ENCODE measurements at places on chromosomes 7 and 10.

- DNase-seq, result no peak
These were observed 573.4 kb upstream of the C7orf33 start for GRCh38 chr7:148017126-148017525.

- no peak for DNase-seq
These were observed 21.6 kb downstream of the CREB3L2 start for GRCh38 chr7:137980308-137980707.

DNA sequence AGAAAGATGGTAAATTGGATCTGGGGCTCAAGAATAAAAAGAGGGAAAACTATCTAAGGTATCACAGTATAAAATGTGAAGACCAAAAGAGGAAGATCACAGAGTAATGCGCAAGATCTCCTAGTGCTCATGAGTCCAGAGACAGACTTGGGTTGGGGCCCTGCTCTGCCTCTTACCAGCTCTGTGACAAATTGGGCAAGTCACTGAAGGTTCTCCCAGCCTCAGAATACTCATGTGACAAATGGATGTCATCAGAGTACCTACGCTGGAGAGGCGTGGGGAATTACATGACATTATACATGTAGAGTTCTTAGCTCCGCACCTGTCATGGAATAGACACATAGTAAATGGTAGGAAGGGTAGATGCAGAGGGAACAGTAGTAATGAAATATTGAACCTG lies 124.4 kb downstream of the DOCK4 start:
- DNase-seq, result no peak

DNA sequence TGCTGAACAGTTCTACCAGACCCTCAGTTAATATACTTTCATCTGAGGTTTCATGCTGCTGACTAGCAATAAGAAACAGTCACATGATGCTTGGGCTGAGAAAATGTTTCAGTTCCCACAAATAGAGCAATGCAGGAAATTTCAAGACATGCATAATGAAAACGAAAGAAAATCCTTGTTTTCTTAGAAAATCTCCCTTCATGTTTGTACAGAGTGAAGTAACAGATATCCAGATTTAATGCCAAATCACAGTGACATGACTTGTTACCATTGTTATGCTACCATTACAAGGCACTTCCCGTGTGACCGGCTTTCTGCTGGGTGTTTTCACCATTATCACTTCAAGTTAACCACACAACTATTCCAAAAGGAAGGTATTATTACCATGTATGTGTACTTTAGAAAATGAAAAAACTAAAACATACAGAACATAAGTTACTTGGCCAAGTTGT lies 121.7 kb downstream of the DOCK4 start:
- peak; percentile 28 for DNase-seq

DNA sequence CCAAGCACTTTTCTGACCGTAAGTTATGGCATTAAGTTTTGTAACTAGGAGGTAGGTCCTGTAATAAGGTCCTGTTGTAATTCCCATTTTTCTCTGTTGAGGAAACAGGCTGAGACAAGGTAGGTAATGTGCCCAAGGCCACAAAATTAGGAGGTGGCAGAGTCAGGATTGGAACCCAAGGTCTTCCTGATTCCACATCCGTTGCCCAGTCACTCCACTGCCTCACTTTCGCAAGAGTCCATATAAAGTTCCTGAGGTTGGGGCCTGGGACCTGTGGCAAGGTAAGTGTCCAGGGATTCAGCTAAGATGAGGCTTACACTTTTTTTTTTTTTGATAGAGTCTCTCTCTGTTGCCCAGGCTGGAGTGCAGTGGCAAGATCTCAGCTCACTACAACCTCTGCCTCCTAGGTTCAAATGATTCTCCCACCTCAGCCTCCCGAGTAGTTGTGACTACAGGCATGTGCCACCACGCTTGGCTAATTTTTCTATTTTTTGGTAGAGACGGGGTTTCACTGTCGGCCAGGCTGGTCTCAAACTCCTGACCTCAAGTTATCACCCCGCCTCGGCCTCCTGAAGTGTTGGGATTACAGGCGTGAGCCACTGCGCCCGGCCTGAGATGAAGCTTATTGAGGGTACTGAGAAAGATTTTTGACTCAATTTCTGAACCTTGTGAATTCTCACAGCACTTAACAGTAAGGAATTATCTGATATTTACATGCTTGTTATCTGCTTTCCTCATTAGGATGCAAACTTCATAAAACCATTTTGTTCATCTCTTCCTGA lies 20.3 kb upstream of the GNA12 start:
- DNase-seq, result no peak

- DNase-seq, result no peak
These were observed 3.3 kb upstream of the ASB4 start for GRCh38 chr7:95482424-95482823.

GRCh38 chr10:21702633-21703111 lies 168.6 kb downstream of the MLLT10 start:
- no peak for DNase-seq

GRCh38 chr7:38655833-38656774 lies 24.9 kb upstream of the AMPH start:
- DNase-seq, result no peak

DNA sequence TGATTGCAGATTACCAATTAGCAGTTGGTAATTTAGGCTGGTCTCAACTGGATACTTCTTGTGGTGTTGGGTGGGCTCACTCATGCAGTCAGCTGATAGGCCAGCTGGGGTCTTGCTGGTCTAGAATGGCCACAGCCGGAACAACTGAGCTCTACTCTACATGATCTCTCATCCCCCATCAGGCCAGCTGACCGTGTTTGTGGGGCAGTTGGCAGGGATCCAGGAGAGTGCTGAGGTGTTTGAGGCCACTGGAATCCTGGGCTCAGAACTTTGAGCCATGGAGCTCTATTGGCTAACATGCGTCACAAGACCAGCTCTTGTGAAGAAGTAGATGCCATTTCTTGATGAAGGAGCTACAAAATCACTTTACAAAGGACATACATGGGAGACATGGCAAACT lies 242.4 kb downstream of the GFRA1 start:
- no peak for DNase-seq

GRCh38 chr10:121830101-121830500 lies 97.7 kb downstream of the ATE1 start:
- DNase-seq, result no peak

GRCh38 chr7:33192695-33193291 lies 63.4 kb downstream of the BBS9 start:
- DNase-seq, result no peak

DNA sequence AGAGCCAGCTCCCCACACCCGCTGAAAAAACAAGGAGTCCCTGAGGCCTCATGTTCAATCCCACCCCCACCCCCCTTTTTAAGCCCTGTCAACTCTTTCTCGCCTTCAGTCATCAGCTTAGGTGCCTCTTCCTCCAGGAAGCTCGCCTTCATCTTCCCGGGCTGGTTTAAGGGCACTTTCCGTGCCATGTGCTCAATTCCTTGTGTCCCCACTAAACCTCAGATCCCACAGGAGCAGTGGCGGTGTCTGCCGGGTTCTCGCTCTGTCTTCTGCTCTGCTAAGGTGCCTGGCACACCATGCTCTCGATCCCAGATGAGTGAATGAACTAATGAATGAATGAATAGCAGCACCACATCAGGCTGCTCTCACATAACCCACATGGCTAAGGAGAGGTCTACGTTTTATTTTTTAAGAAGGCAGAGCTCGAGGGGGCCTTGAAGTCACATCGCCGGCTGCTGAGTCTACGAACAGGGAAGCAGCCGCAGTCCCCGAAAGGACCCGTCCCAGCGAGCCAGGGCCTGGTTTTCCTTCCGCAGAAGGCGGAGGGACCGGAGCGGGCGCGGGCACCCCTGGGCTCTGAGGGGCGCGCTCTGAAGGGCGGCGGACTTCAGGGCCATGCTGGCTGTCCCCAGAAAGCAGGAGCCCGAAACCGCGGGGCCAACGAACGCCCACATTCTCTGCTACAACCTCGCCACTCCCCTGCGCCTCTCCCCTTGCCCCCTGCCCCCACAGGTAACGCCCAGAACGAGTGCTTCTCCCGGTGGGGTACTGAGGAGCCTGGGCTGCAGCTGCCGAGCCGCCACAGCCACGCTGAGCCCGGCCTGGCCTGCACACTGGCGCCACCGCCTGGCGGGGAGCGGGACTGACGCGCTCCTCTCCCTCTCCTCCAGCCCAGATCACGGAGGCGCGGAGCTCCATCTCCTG lies 73.4 kb upstream of the KCNMA1 start:
- DNase-seq, result no peak

GRCh38 chr10:49300140-49300974 lies 1.4 kb downstream of the C10orf71 start:
- no peak for DNase-seq

GRCh38 chr7:105157278-105157677 lies 143.3 kb downstream of the KMT2E start:
- DNase-seq, result no peak

DNA sequence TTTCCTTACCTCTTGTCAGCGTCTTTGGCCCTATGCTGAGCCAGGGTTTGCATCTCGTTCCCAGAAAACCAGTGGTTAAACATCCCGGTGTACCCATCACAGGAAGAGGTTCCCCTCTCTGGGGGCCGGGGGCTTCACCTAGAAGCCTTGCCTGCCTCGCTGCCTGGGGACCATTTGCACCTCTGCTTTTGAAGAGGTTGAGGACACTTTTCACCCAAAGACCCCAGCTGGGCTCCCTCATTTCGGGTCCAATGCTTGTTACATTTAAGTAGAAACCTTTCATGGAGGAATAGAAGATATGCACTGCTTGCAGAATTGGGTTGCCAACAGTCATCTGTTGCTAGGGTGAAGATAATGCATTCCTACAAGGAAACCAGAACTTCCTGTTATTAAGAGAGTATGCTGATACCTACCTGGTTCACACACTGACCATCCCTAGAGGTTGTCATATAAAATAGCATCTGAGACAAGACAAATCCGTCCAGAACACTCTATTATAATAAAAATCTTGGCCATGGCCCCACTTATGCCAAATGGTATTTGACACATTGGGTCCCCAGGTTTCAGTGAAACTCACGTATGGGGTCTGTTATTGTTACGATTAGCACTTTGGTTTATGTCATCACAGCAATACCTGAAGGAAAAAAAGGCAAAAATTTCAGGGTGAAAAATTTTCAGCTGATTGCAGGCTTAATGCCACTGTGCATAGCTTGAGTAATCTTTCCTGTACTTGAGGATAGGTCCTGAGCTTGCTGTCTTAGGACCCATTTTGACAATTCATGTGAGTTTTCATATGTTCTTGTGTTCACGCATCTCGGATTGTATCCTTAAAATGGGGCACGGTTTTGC lies 917 bp downstream of the ZNF365 start:
- no peak for DNase-seq

DNA sequence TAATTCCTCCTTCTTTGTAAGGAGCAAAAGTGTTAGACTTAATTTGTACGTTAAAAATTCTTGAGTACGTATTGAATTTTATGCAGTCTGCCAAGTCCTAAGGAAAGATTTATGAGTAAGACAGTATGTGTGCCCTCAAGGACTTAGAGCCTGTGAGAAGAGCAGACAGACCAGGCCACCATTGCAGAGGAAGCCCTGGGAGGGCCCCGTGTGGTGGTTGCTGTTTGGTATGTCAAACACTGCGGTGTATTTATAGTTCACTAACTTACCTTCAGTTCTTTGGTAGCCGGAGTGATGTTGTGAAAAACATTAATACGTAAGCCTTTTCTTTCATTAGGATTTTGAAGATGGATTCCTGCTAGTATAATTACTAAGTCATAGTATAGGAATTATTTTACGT lies 82.9 kb downstream of the GALNT11 start:
- DNase-seq, result no peak
